ENCODE measurements at places on chromosomes 13 and 19. TPM values are rescaled to one million over a fixed set of nuclear protein-coding genes. Genes with fewer than 3 reads are reported as not detected.

DNA sequence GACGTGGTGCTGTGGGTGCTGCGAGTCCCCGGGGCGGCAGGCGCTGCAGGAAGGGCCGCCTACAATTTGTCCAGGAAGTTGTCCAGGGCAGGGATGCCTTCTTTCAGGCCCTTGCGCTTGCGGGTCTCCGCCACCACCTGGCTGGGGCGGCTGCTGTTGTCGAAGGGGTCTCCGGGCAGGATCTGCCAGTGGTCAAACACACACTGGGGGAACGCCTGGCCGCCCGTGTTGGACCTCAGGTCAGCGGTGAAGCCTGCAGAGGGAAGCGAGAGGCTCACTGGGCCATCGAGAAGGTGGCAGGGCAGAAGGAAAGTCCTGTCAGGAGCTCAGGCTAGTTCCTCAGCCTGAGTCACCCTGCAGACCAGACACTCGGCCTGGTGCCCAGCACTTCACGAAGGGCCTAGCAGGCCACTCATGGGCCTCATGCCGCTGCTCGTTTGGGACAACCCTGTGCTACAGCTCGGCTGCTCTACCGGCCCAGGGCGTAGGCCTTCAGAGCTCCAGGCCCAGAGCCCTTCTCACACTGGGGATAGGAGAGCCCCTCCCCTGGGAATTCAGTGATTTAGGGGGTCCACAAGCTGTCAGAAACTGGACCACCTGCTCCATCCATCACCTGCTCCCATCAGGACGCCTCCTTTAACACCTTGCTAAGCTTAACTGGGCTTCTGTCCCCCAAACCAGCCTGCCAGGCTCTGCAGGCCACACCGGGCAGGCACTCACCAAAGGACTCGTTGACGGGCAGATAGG is 5.8 kb upstream of the DAPK3 start:
- no peaks in the 10 kb centered on the region for H3K27me3 ChIP-seq
- no peak for DNase-seq
- H3K36me3 ChIP-seq: peaks cover 13% of the 10 kb centered on the region
- H3K27ac ChIP-seq: no peak overlapping the region
- H3K4me1 ChIP-seq: no peaks in the 10 kb centered on the region

Gene CEACAM5
- total RNA-seq: not detected

DNA sequence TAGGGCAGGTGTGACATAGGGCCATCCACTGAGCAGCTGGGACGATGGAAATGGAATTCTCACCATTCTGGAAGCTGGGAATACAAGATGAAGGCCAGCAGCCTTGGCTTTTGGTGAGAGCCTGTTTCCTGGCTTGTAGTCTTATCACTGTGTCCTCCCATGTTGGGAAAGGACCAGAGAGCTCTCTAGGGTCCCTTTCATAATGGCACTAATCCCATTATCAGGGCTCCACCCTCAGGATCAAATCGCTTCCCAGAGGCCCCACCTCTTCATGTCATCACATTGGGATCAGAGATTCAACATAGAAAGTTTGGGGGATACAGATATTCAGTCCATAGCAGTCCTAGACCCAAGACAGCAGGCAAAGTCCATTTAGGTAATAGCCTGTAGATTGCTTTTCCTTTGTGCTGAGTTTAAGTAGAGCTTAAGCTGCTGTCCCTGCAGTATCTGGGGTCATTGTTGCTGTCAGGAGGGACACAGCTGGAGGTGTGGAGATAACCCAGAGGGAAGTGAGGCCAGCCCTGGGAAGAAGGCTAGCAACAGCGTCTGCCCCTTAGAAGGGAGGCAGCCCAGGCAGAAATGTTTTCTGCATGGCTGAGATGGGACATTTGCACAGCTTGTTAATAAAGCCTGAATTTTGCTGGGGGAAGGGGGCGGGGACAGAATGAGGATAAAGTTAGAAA is 136.5 kb upstream of the GPR12 start:
- H3K27me3 ChIP-seq: no peaks in the 10 kb centered on the region
- H3K4me3 ChIP-seq: no peak overlapping the region
- peaks cover 28% of the 10 kb centered on the region for H3K4me1 ChIP-seq
- no peak for DNase-seq
- H3K27ac ChIP-seq: peak overlapping the region; percentile 86

Gene SERPINE3
- total RNA-seq: not detected

- H3K27me3 ChIP-seq: peaks cover 13% of the 10 kb centered on the region
- no peak within 1 kb of the TSS for H3K27ac ChIP-seq
- H3K4me1 ChIP-seq: peaks cover 34% of the 10 kb centered on the region
- H3K36me3 ChIP-seq: peaks cover 14% of the 10 kb centered on the region
- peak; percentile 92 for DNase-seq
- peak within 1 kb of the TSS; percentile 84 for H3K4me3 ChIP-seq
Observed at GRCh38 chr19:344625-345319, at the start of gene MIER2. Gene MIER2, minus strand, starts transcription at chr19:344796. Its CDS starts 14 bp downstream, at chr19:344782.

- peaks cover 8% of the 10 kb centered on the region for H3K36me3 ChIP-seq
- no peaks in the 10 kb centered on the region for H3K27me3 ChIP-seq
- H3K4me1 ChIP-seq: peaks cover 74% of the 10 kb centered on the region
- H3K4me3 ChIP-seq: no peak overlapping the region
- DNase-seq: no peak
Observed at GRCh38 chr13:98521461-98522247, 55.3 kb downstream of the STK24 start.

DNA sequence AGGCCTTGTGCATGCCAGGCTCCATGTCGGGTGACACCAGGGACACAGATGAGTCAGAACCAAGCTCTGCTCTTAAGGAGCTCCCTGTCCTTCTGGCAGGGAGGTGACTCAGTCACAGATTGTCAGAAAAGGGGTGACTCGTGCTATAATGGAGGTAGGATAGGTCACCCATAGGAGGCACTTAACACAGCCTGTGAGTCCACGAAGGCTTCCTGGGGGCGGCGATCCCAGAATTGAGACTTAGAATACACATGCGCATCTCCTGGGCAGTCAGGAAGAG is 19.6 kb downstream of the FUZ start:
- no peak overlapping the region for H3K4me3 ChIP-seq
- no peak overlapping the region for H3K27ac ChIP-seq
- no peaks in the 10 kb centered on the region for H3K4me1 ChIP-seq
- no peaks in the 10 kb centered on the region for H3K27me3 ChIP-seq
- peaks cover 7% of the 10 kb centered on the region for H3K36me3 ChIP-seq

DNA sequence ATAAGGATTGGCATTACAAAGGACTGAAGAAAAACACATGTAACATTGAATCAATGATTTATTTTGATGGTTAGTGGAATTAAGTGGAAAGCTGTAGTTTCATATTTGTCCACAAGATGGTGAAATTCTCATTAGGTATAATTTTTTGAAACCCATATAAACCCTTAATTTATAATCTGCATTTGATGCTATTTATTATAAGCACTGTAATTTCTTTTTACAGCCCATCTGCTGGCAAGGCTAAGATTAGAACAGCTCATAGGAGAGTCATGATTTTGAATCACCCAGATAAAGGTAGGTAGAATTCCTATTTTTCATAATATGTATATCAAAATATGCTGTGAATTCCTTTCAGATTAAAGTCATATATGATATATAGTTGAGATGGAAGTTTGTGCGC is 62.2 kb downstream of the DNAJC15 start:
- H3K4me1 ChIP-seq: no peaks in the 10 kb centered on the region
- no peak for DNase-seq
- H3K27me3 ChIP-seq: no peaks in the 10 kb centered on the region
- peaks cover 17% of the 10 kb centered on the region for H3K36me3 ChIP-seq
- no peak overlapping the region for H3K27ac ChIP-seq

Gene RASGRP4
- 0.43 TPM for total RNA-seq

Gene RNF17
- total RNA-seq: not detected

DNA sequence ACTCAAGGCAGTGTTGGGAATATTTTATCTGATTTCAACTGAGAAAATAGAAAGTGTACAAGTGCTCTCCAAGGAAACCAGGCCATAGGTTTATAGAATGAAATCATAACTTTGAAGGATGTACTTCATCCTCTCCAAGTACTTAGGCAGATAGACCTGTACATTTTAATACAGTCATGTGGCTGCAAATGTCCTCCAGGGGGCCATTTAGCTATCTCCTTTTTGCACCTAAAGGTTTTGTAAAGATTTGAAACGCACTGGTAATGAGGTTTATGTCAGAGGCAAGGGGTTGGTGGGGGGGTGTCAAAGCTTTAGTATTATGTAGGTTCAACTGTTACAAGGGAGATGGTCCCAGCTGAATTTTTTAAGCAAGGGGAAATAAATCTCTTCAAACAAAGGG is 364.4 kb downstream of the DCT start:
- DNase-seq: no peak
- H3K36me3 ChIP-seq: no peaks in the 10 kb centered on the region
- peaks cover 13% of the 10 kb centered on the region for H3K4me1 ChIP-seq
- no peak overlapping the region for H3K4me3 ChIP-seq
- no peaks in the 10 kb centered on the region for H3K27me3 ChIP-seq

- H3K36me3 ChIP-seq: no peaks in the 10 kb centered on the region
- peaks cover 4% of the 10 kb centered on the region for H3K4me1 ChIP-seq
- H3K27ac ChIP-seq: no peak overlapping the region
- no peaks in the 10 kb centered on the region for H3K27me3 ChIP-seq
- no peak for DNase-seq
Observed at GRCh38 chr13:30720172-30720869, 15.0 kb upstream of the ALOX5AP start.

DNA sequence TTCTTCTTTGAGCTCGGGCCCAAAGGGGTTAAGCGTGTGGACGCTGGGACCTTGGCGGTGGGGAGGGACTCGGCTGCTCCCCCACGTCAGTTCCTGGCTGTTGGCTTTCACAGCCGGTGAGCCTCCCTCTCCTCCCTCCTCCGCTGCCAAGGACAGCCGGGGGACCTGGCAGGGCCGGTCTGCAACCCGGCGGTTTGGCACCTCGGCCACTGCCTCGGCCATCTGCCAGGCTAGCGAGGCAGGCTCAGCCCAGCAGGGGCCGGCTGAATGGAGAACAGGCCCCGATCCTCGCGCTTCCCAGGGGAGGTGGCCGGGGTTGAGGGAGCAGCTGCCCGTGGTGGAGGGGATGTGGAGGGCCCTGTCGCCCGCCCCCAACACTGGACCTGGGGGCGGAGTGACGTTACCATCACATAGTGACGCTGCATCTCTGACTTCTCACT is 5.0 kb downstream of the TLE5 start:
- peaks cover 14% of the 10 kb centered on the region for H3K4me1 ChIP-seq
- no peaks in the 10 kb centered on the region for H3K27me3 ChIP-seq
- H3K27ac ChIP-seq: no peak overlapping the region
- H3K36me3 ChIP-seq: peaks cover 5% of the 10 kb centered on the region
- DNase-seq: no peak
- H3K4me3 ChIP-seq: peak overlapping the region; percentile 80

DNA sequence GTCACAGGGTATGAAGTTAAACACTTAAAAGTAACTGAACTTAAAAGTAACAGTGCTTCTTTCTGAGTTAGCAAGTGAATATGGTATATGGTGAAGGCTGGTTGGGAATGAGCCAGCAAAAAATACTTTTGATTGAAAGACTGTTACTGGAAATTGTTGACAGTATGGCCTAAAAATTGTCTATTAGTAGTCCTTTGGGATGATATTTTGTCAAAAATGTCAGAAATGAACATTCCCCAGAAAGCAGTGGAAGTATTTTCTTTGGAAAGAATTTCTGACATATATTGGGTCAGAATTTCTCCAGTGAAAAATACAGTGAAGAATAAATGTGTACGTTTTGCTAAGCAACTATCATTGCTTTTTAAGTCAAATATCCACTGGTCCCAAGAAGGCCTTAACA is 860.5 kb downstream of the PCDH9 start:
- H3K27ac ChIP-seq: no peak overlapping the region
- no peak for DNase-seq
- H3K4me3 ChIP-seq: no peak overlapping the region
- peaks cover 2% of the 10 kb centered on the region for H3K36me3 ChIP-seq
- H3K4me1 ChIP-seq: peaks cover 7% of the 10 kb centered on the region
- no peaks in the 10 kb centered on the region for H3K27me3 ChIP-seq

- no peak overlapping the region for H3K27ac ChIP-seq
- peaks cover 15% of the 10 kb centered on the region for H3K4me1 ChIP-seq
- DNase-seq: no peak
- H3K27me3 ChIP-seq: no peaks in the 10 kb centered on the region
Observed at GRCh38 chr13:59843040-59843439, 320.7 kb downstream of the DIAPH3 start.

- no peaks in the 10 kb centered on the region for H3K4me1 ChIP-seq
- no peaks in the 10 kb centered on the region for H3K36me3 ChIP-seq
- DNase-seq: no peak
- H3K27ac ChIP-seq: no peak overlapping the region
- H3K27me3 ChIP-seq: peaks cover 16% of the 10 kb centered on the region
- H3K4me3 ChIP-seq: no peak overlapping the region
Observed at GRCh38 chr19:2615782-2616181, 86.7 kb downstream of the GNG7 start.

DNA sequence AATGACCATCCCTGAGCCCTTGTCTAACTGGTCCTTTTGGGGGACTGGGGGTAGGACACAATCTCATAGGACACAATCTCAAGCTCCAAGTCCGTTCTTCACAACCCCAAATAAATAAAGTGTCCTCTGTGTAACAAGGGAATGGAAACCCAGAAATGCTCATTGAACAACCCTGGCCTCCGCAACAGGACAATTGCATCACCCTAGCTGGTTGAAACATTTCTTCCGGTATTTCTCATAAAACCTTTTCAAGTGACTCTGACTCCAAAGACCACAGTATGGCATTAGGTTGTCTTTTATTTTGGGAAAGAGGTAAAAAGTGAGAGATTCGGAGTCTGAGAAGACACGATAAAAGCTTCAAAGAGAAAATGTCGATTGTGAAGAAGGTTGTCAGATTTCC is 186.6 kb downstream of the ZNF536 start:
- H3K36me3 ChIP-seq: no peaks in the 10 kb centered on the region
- peaks cover 5% of the 10 kb centered on the region for H3K27me3 ChIP-seq
- H3K4me1 ChIP-seq: peaks cover 33% of the 10 kb centered on the region
- DNase-seq: no peak

GRCh38 chr19:41638641-41639081 is 11.8 kb upstream of the CEACAM4 start:
- H3K4me1 ChIP-seq: no peaks in the 10 kb centered on the region
- DNase-seq: no peak
- no peak overlapping the region for H3K27ac ChIP-seq
- H3K36me3 ChIP-seq: peaks cover 9% of the 10 kb centered on the region
- no peaks in the 10 kb centered on the region for H3K27me3 ChIP-seq

Gene FAM216B
- not detected for total RNA-seq

- DNase-seq: no peak
- H3K4me3 ChIP-seq: no peak overlapping the region
- H3K36me3 ChIP-seq: peaks cover 55% of the 10 kb centered on the region
- no peaks in the 10 kb centered on the region for H3K27me3 ChIP-seq
- no peak overlapping the region for H3K27ac ChIP-seq
Observed at GRCh38 chr19:12626958-12627357, 16.2 kb downstream of the ZNF791 start.

GRCh38 chr19:3338541-3339181 is 27.7 kb upstream of the NFIC start:
- no peak for DNase-seq
- H3K27ac ChIP-seq: no peak overlapping the region
- H3K27me3 ChIP-seq: peaks cover 43% of the 10 kb centered on the region
- H3K36me3 ChIP-seq: no peaks in the 10 kb centered on the region
- no peaks in the 10 kb centered on the region for H3K4me1 ChIP-seq

Gene PDX1
- total RNA-seq: not detected

Gene CCDC70
- total RNA-seq: not detected
